ENCODE measurements at places on chromosomes 7 and 10. TPM values are rescaled to one million over a fixed set of nuclear protein-coding genes. Genes with fewer than 3 reads are reported as not detected.

- H3K27ac ChIP-seq = no peak overlapping the region
- H3K4me1 ChIP-seq = no peaks in the 10 kb centered on the region
- DNase-seq = no peak
- peaks cover 5% of the 10 kb centered on the region for H3K27me3 ChIP-seq
Observed at GRCh38 chr7:25982684-25983083, 169.3 kb upstream of the NFE2L3 start.

DNA sequence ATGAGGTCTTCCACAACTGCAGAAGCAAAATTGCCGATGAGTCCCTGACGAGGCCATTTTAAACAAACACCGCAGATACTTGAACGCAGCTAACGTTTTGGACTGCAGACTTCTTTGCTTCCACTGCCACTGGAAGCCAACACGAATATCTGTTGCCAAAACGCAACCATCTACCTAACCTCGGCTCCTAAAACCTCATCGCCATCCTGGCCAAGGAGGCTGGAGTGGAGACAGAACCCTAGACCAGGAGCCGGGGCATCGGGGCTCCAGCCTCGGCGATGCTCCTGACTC lies 493 bp downstream of the WDR91 start:
- no peaks in the 10 kb centered on the region for H3K27me3 ChIP-seq
- no peaks in the 10 kb centered on the region for H3K36me3 ChIP-seq
- peaks cover 27% of the 10 kb centered on the region for H3K4me1 ChIP-seq
- peak overlapping the region; percentile 90 for H3K4me3 ChIP-seq
- DNase-seq = no peak

- H3K27ac ChIP-seq = no peak overlapping the region
- DNase-seq = no peak
- no peak overlapping the region for H3K4me3 ChIP-seq
- peaks cover 18% of the 10 kb centered on the region for H3K27me3 ChIP-seq
Observed at GRCh38 chr10:3526727-3527501, 258.1 kb downstream of the KLF6 start.

DNA sequence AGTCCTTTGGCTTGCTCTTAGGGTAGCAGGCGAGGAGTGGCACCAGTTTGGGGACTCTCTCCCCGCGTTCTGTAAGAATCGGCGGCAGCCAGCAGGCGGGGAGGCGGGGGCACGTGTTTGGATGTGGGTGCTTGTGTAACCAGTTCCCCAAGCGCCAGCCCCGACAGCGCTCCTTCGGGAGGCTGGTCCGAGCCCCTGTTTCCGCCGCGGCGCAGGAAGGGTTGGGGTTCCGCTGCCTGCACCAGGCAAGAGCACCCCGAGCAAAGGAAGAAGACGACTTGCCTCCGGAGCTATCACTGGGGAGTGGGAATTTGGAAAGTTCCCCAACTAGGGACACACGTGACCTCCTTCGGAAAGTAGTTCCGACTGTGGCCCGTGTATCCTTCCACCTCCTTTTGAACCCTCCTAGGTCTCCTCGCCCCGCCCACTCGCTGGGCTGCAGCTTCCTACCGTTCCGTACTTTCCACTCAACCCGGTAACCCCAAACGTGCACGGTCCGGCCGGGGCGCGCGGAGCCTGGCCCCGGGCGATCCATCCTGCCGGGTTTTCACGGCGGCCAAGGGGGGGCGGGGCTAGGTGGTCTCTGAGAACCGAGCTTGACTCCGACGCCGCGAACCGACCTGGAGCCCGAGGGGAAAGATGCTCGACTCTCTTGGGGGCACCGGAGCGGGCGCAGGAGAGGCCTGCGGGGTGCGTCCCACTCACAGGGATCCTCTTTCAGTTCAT lies 1.2 kb downstream of the KLLN start:
- peak; percentile 81 for DNase-seq
- H3K36me3 ChIP-seq = no peaks in the 10 kb centered on the region
- H3K4me1 ChIP-seq = peaks cover 3% of the 10 kb centered on the region

- H3K4me1 ChIP-seq = no peaks in the 10 kb centered on the region
- no peak overlapping the region for H3K27ac ChIP-seq
- H3K27me3 ChIP-seq = peaks cover 69% of the 10 kb centered on the region
- no peak overlapping the region for H3K4me3 ChIP-seq
Observed at GRCh38 chr7:157623556-157623955, 286.8 kb downstream of the DNAJB6 start.

- H3K36me3 ChIP-seq = peaks cover 18% of the 10 kb centered on the region
- peaks cover 11% of the 10 kb centered on the region for H3K4me1 ChIP-seq
- peak overlapping the region; percentile 90 for H3K27ac ChIP-seq
- peak overlapping the region; percentile 84 for H3K4me3 ChIP-seq
- DNase-seq = no peak
- H3K27me3 ChIP-seq = no peaks in the 10 kb centered on the region
Observed at GRCh38 chr7:32941181-32941580, 16.1 kb upstream of the FKBP9 start.

FKBP6 gene
- not detected for total RNA-seq

- H3K27me3 ChIP-seq = no peaks in the 10 kb centered on the region
- no peaks in the 10 kb centered on the region for H3K4me1 ChIP-seq
- no peaks in the 10 kb centered on the region for H3K36me3 ChIP-seq
- no peak overlapping the region for H3K4me3 ChIP-seq
Observed at GRCh38 chr10:53697038-53697437, 924.5 kb upstream of the MBL2 start.

GRCh38 chr10:50625649-50626132 lies 1.9 kb upstream of the SGMS1 start:
- peaks cover 34% of the 10 kb centered on the region for H3K4me1 ChIP-seq
- H3K27me3 ChIP-seq = no peaks in the 10 kb centered on the region
- peak overlapping the region; percentile 77 for H3K4me3 ChIP-seq
- peak overlapping the region; percentile 82 for H3K27ac ChIP-seq

DNA sequence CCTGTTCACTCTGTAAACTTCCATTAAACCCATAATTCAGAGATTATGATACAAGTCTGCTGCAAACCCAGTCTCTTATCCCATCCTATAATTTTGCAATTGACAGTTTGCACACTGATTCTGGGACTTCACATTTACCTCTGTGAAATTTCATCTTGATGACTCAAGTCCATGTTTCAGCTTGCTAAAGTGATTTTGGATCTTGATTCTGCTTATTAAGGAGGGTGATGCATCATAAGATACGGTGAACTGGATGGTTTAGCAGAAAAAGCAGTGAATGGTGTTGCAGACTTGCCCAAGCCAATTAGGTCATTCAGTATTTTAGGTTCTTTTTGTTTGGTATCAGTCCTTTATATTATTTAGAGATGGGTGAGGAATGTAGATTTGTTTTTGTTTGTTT lies 125.5 kb upstream of the PODXL start:
- DNase-seq = no peak
- H3K36me3 ChIP-seq = no peaks in the 10 kb centered on the region
- H3K4me3 ChIP-seq = no peak overlapping the region

GRCh38 chr10:77592510-77592909 lies 45.1 kb downstream of the KCNMA1 start:
- H3K27me3 ChIP-seq = peaks cover 13% of the 10 kb centered on the region
- H3K4me1 ChIP-seq = no peaks in the 10 kb centered on the region
- H3K4me3 ChIP-seq = no peak overlapping the region
- no peak overlapping the region for H3K27ac ChIP-seq
- no peaks in the 10 kb centered on the region for H3K36me3 ChIP-seq

GRCh38 chr10:91613411-91614187 lies 19.3 kb downstream of the PPP1R3C start:
- peak; percentile 54 for DNase-seq
- no peaks in the 10 kb centered on the region for H3K36me3 ChIP-seq

SPDYE1 gene
- not detected for total RNA-seq

DNA sequence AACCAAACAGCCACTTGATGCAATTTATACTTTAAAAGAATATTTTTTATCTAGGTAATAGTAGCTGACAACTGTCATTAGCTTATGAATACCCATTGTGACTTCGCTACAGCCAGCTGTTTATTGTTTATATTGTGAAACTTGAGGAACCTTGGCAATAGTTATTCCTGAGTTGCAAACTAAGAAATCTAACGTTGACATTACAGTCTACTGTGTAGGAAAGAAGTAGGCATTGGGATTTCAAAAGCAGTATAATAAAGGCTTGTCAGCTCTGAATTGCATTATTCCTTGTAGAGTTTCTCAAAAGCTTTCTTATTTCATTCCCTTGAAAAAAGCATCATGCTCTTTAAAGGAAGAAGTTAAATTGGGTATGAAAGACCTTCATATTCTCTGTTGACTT lies 42.7 kb upstream of the OIT3 start:
- no peak for DNase-seq
- H3K4me3 ChIP-seq = no peak overlapping the region
- no peak overlapping the region for H3K27ac ChIP-seq
- H3K27me3 ChIP-seq = no peaks in the 10 kb centered on the region
- H3K4me1 ChIP-seq = no peaks in the 10 kb centered on the region
- H3K36me3 ChIP-seq = no peaks in the 10 kb centered on the region

TMEM270 gene
- total RNA-seq = not detected

GRCh38 chr10:113225903-113226302 lies 275.9 kb downstream of the TCF7L2 start:
- H3K36me3 ChIP-seq = no peaks in the 10 kb centered on the region
- H3K27ac ChIP-seq = no peak overlapping the region
- no peaks in the 10 kb centered on the region for H3K4me1 ChIP-seq
- H3K27me3 ChIP-seq = no peaks in the 10 kb centered on the region
- no peak overlapping the region for H3K4me3 ChIP-seq

DNA sequence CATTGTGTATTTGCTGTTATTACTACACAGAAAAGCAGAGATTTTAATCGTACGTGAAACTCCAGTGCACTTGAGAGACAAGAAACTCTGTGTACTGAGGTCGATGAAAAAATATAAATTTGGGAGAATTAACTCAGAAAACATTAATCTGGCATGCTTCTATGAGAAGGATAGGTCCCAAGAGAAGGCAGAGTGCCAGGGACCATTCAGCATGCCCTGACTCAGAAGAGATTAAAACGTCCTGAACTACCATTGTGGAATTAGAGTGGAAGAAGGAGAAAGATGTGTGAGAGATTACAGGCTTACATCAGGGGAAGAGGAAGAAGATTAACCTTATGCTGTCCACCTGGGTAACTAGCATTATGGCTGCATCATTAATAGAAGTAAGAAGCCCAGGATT lies 72.4 kb downstream of the REEP3 start:
- DNase-seq = no peak
- H3K27ac ChIP-seq = no peak overlapping the region
- peaks cover 3% of the 10 kb centered on the region for H3K4me1 ChIP-seq
- peaks cover 17% of the 10 kb centered on the region for H3K36me3 ChIP-seq

- H3K27me3 ChIP-seq = peaks cover 17% of the 10 kb centered on the region
- DNase-seq = no peak
- H3K4me3 ChIP-seq = no peak overlapping the region
- no peaks in the 10 kb centered on the region for H3K36me3 ChIP-seq
Observed at GRCh38 chr10:29256586-29256985, 32.3 kb upstream of the LYZL1 start.

GRCh38 chr7:18552316-18552916 lies 56.9 kb downstream of the HDAC9 start:
- no peaks in the 10 kb centered on the region for H3K36me3 ChIP-seq
- DNase-seq = no peak
- no peaks in the 10 kb centered on the region for H3K27me3 ChIP-seq
- no peak overlapping the region for H3K4me3 ChIP-seq
- no peak overlapping the region for H3K27ac ChIP-seq

DNA sequence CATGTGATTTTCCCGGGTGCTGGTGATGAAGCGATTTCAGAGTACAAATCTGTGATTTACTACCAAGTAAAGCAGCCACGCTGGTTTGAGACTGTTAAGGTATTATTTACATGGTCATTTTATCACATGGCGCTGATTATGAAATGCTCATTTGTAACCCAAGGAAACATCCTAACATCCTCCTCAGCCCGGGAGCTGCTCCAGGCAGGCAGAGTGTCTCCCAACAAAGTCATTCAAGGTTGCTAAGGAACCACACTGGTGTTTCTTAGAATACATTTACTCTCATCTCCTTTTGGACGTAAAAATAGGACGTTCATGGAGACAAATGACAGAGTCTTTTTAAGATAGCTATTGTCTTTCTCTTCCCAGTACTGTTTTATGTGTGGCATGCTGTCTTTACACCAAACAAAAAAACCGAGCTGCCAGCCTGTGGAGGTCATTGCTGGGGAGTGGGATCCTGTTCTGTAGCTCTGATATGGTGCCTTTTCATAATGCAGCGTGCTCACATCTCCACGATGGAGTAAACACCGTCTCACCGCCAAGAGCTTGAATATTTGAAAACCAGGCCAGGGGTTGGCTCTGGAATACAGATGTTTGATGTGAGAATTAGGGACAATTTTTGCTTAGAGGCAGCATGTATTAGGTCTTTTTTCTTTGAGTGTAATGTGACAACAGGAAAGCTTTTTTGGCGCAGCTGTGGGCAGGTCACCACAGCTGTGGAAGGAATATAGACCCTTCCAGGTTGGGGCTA lies 119.6 kb downstream of the DOCK1 start:
- H3K4me1 ChIP-seq = no peaks in the 10 kb centered on the region
- no peak overlapping the region for H3K27ac ChIP-seq
- H3K4me3 ChIP-seq = no peak overlapping the region

GRCh38 chr7:145511004-145511403 lies 605.6 kb upstream of the CNTNAP2 start:
- no peaks in the 10 kb centered on the region for H3K4me1 ChIP-seq
- H3K4me3 ChIP-seq = no peak overlapping the region
- H3K27me3 ChIP-seq = no peaks in the 10 kb centered on the region
- no peak overlapping the region for H3K27ac ChIP-seq
- no peak for DNase-seq

GRCh38 chr7:95820778-95821177 lies 48.4 kb downstream of the DYNC1I1 start:
- H3K36me3 ChIP-seq = no peaks in the 10 kb centered on the region
- no peak for DNase-seq
- no peak overlapping the region for H3K4me3 ChIP-seq

Measured in K562 (cell line).